Osteocyte (in vitro differentiated cells): ENCODE measurements at places on chromosomes 6 and 20.
A peak's percentile ranks its signal among the peaks of the same experiment; 100 is the strongest.

- DNase-seq = no peak
These were observed 50.7 kb upstream of the SIRPA start for GRCh38 chr20:1844325-1845162.

DNA sequence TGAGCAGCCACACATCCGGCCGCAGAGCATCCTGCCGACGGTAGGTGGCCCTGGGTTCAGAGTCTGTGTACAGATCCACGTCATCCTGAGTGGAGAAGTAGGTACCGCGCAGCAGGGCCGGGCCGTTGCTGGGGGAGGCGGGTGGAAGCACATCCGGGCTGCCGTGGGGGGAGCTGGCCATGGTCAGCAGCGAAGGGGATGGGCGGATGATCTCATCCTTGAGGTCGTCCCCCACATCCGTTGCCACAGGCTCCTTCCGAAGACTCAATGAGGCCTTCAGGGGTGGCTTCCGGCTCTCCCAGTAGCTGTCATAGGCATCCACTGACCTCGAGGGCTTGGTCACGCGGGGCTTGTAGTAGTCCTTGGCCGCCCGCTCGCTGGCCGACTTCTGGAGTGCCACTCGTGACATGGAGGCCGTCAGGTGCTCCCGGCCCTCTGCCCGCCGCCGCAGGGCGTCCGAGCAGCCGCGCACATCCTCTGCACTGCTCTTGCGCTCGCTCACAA is 9.2 kb downstream of the SPATA2 start:
- no peak for DNase-seq

GRCh38 chr6:111925296-111925695 is 52.0 kb upstream of the FYN start:
- DNase-seq = no peak

GRCh38 chr6:163748886-163749285 is 334.4 kb downstream of the QKI start:
- DNase-seq = no peak

DNA sequence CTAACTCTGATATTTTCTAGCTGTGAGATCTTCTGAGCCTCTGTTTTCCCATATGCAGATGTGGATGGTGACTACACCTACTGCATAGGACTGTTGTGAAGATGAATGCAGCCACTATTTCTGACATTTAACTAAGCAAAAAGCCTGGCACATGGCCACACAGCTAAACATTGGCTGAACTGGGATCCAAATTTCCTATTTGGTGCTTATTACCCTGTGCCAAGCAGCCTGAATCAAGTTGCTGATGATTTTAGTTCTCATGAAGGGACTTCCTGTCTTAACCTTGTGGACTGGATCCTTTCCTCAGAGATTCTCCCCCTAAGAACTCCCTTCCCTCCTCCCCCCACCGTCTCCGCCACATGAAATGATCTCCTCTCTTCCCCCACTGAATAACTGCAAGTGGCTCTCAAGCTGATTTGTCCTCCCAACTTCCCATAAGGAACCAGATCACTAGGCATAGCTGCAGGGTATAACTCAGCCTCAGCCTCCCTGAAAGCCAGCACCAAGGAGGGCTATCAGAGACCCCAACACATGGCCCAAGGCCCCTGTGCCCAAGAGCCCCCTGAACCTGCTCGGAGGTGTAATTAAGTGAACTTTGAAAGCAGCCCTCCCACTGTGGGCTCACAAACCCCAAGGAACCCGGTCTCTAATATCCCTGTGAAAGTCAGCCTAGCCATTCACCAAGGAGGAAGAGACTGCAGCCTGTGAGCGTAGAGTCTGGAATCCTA is 55.7 kb downstream of the MAFB start:
- DNase-seq = peak; percentile 40
